ENCODE measurements at places on chromosomes 16 and 17.

DNA sequence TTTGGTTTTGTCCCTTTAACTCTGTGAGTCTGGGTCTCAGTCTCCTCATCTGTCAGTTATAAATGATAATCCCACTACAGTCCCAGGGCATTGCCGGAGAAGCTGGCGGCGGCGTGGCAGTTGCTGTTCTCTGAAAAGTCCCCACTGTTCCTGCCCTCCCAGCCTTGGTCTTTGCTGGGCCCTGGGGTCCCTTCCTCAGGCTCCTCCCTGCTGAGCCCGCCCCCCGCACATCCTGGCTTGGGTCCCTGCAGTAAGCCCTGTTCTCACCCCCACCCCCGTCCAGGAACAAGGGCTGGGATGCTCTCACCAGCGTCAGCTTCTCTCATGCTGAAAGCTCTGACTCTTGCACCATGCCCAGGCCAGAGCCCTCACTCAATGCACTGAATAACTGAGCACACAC, 35.3 kb upstream of the PEMT start:
- DNase-seq = no peak

DNA sequence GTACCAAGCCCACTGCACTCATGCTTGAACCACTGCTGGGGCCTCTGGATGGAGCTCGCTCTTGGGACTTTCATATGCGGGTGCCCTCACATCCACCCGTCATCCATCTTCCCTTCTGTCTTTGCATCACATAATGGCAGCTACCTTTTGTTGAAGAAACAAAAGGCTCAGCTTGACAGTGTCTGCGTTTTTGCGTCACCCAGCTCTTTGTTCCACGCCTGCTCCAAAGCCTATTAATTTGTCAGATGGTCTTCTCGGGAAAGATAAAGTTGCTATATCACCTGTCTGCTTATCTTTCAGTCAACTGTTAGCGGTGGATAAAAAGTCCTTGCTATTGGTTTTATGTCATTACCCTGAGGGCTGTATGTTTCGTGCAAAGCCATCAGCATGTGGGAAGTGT, 18.1 kb upstream of the BCO1 start:
- DNase-seq = no peak

DNA sequence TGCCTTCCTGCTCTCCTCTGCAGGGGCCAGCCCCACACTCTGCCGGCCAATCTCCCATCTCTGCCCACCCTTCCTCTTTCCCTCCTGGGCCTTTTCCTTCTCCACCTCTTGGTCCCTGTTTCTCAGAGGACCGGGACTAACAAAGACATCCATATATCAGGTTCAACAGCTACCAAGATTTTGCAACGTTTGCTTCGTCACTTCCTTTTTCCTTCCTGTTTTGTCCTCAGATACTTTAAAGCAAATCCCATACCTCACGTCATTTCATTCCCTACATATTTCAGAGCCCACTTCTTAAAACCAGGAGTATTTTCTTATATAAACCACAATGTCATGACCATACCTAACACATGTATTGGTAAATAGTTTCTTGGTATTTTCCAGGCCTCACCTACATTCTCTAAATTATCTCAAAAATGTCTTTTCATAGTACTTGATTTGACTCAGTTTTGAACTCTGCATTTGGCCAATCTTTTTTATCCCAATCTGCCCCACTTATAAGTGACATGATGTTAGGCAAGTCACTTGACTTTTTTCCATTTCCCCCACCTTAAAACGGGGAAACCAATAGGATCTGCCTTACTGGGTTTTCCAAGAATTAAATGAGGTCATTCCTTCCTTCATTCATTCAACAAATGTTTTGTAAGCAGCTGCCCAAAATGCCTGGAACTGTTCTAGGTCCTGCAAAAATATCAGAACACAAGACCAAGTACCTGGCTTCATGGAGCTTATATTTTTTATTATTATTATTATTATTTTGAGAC, 7.2 kb upstream of the USP10 start:
- DNase-seq = no peak

DNA sequence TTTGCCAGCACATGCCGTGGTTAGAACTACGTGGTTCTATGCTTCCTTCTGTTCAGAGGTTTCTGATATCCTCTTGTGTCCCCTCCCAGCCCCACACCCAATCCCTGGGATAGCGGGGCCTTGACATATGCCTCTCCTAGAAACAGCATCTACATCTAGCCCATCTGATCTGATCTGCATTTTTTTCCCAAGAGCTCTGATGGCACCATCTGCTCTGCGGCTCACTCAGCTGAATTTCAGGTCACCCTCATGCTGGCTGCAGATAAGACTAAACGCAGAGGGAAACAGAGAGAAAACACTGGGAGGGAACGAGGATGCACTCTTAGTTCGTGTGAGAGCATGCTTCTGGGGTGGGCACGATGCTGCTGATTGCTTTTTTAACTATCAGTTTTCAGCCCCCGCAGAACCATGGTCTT, 10.7 kb downstream of the WIPI1 start:
- DNase-seq = no peak

DNA sequence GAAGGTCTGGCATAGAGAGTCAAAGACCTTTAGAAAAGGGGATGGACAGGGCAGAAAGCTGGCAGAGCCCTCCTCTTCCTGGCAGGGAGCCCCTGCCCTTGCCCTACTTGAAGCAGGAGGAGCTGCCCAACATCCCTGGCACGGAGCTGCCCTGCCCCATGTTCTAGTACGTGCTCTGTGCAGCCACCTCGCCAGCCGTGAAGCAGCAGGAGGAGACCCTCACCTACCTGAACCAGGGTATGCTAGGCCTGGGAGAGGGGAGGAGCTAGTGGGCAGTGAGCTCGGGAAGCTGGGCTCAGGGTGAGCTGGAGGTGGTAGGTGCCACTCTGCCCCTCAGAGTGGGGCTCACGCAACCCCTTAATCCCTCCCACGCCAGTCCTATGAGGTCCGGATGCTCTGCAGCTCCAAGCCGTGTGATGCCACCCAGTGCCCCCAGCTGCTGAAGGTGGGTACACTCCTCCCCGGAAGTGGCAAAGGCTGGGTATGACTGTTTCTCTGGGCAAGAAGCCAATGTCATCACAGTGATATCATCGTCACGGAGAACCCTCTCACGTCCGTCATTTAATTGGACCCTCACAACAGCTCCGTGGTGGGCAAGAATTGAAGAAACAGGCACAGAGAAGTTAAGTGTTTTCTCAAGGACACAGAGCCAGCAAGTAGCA, 12.7 kb upstream of the STAC2 start:
- DNase-seq = no peak

- peak; percentile 89 for DNase-seq
These were observed 80.9 kb downstream of the ARHGAP23 start for GRCh38 chr17:38508954-38509771.

GRCh38 chr17:15288859-15289258, 23.7 kb upstream of the PMP22 start:
- no peak for DNase-seq

DNA sequence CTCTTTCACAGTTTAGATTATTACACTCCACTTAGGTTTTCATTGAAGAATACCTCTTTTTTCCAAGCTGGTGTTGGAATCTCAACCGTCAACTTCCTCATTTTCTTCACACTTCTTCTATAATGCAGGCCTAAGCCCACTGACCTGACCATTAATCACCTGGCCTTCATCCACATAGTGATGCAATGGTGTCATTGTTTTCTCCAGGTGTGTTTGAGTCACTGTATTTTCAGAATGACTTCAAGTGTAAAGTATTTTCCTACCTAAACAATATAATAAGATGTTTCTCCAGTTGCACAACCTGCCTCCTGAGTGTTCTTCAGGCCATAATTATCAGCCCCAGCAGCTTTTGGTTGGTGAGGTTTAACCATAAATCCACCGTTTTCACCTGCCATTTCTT, 1675.1 kb downstream of the TP53TG3F start:
- DNase-seq = no peak
